ENCODE measurements at places on chromosomes 13 and 19. TPM values are rescaled to one million over a fixed set of nuclear protein-coding genes. Genes with fewer than 3 reads are reported as not detected.

CEACAM21 gene
- not detected for total RNA-seq

CRYL1 gene
- 11.3 TPM for total RNA-seq

GRCh38 chr13:39603424-39603947 is 493 bp upstream of the LHFPL6 start:
- peak; percentile 70 for DNase-seq

NALCN gene
- 3.6 TPM for total RNA-seq

DNA sequence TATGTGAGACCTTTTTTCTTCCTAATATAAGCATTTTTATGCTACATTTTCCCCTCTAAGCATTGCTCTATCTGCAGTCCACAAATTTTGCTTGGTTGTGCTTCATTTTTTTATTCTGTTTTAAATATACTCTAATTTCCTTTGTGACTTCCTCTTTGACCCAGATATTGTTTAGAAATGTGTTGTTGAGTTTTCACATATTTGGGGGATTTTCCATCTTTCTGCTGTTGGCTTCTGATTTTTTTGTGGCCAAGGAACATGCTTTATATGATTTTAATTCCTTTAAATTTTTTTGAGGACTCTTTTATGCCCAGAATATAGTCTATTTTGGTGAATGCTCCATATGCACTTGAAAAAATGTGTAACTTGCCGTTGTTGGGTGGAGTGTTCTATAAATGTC is 22.9 kb downstream of the UBAC2 start:
- no peak for DNase-seq

DNA sequence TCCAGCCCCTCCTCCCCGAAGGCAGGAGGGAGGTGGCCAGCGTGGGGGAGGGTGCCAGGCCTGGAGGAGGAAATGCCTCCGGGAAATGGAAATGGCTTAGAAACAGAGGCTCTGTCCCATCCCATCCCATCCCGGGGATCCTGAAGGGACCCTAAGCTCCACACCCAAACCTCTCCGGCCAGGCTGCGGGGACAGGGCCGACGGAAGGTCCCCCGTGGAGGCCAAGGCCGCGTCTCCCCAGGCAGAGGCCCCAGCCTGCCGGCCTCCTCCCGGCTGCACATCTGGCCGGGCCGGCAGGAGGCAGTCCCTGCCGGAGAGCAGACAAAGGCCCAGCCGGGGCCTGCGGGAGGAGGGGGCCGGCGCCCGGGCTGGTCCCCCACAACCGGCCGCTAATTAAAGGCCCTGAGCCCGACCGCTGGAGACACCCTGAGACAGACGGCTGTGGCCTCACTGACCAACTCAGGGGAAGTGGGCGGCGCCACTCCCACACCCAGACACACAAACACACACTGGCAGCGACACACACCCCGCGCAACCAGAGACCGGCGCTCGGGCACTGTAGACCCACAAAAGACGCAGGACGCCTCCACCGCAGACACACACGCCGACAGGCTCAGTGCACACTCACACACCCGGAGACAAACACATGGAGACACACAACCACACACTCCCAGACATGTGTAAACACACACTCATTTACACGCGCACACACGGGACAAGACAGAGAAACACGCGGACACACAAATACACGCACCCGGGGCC is 1.1 kb downstream of the ADAMTS10 start:
- peak; percentile 79 for DNase-seq

GRCh38 chr13:43295825-43296564 is 272.6 kb downstream of the DNAJC15 start:
- no peak for DNase-seq

DNAJB1 gene
- 82.5 TPM for total RNA-seq

DNA sequence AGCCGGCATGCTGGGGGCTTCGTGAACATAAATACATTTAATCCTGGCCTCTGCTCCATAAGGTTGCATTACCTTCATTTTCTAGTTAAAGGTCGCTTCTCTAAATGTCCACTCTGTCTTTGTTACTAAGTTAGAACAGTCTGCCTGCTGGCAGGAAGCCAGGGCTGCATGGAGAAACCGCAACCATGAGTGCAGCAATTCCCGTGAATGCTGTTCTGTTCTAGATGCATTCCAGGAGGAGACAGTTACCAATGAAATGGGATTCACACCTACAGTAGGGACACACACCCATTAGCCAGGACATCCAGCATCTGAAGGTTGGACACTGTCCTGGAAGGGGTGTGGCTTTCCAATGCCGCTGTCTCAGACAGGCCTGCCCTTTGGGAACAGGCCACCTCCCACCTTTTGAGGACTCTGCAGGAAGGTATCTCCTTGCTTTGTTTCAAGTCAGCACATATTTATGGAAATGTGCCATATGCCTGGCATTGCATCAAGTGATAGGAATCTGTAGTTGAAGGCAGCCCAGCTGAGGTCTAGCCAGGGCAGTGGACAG is 129.7 kb downstream of the SLC7A1 start:
- DNase-seq, result peak; percentile 65

- peak; percentile 55 for DNase-seq
Observed at GRCh38 chr13:27960362-27961226, 8.5 kb downstream of the CDX2 start.

GRCh38 chr13:43522788-43523187 is 264.0 kb downstream of the ENOX1 start:
- DNase-seq, result peak; percentile 56

DNA sequence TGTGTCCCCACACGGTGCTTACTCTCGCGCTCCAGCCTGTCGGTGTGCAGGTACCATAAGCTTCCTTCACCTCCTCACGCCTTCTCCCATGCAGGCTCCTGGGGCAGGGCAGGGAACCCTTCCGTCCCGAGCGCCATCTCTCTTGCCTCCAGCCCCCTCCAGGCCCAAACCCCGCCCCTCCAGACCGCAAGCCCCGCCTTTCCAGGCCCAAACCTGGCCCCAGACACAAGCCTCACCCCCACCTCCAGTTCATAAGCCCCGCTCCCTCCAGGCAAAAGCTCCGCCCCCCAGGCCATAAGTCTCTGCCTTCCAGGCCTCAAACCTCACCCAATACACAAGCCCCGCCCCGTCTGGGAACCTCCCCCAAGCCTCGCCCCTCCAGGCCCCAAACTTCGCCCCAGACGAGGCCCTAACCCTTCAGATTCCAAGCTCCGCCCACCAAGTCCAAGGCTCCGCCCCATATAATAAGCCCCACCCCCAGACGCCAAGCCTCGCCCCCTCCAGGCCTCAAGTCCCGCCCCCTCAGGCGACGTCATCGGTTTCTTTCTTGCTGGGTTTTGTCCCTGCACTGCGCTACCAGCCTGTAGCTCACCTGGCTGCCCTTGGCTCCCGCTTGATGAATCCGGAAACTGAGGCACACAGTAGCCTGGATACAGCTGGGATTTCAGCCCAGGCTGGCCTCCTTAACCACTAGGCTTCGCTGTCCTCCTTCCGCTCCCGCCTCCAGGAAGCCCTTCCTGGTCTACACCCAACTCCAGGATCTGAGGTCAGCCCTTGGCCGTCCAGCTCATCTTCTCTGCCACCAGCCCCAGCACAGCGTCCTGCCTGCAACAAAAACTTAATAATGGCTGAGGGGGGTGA is 16.1 kb downstream of the MKNK2 start:
- DNase-seq, result peak; percentile 70

- no peak for DNase-seq
Observed at GRCh38 chr13:99690426-99691174, 189.3 kb downstream of the TM9SF2 start.

DCT gene
- total RNA-seq, result not detected

- DNase-seq, result peak; percentile 53
Observed at GRCh38 chr13:40639221-40639681, 27.2 kb downstream of the FOXO1 start.

DNA sequence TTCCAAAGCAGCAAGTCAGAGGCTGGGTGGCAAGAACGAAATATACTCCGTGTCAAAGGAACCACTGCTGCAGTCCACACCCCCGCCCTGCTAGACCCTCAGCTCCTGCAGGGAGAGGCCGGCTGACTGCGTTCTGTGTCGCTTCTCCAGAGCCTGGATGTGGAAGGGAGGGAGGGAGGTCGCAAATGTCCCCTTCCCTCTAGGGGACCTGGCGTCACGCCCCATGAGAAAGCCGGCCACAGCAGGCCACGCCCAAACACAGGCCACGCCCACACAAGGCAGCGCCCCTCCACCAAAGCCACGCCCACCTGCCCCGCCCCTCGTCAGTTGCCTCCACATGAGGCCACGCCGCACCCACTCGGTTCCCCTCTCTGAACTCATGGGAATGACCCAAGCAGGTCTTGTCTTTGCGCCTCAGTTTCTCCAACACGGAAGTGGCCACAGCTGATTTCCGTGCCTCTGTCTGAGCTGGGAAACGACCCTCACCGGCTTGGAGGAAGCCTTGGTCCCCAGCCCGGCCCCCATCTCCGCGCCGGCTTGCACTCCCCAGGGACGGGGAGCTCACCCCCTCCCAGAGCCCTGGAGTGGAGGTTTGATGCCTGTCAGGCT is 38.4 kb upstream of the TCF3 start:
- peak; percentile 43 for DNase-seq

IL11 gene
- 12.8 TPM for total RNA-seq

GRCh38 chr13:113143466-113144254 is 14.8 kb upstream of the PROZ start:
- no peak for DNase-seq

MED4 gene
- 33.1 TPM for total RNA-seq

PROZ gene
- not detected for total RNA-seq

- no peak for DNase-seq
Observed at GRCh38 chr19:4933528-4933927, 24.2 kb downstream of the UHRF1 start.

DNA sequence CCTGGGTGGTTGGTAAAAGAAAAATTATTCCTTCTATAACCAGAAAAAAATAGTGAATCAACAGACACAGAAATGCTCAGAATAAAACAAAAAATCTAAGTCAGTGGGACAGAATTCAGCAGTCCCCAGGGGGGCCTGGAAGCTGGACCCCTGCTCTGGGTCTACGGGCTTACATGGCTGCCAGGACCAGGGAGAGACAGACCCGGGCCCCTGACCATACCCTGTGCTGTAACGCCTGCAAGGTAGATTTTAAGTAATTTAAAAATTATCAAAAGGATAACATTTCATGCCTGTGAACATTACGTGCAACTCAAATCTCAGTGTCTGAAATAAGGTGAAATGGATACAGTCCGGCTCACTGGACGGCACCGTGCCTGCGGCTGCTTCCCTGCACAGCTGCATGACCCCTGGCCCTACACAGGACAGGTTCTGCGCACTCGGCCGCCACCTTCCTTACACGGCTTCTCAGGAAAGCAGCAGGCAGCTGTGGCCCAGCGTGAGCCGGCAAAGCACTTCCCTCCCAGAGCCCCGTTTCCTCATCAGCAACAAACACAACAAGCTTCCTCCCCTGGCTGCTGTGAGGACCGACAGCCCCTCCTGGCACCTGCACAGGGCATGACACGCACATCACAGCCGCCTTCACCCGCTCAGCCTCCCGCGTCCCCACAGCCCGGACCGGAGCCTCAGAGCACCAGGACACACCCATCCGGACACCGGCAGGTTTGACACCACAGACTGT is 22.2 kb downstream of the RASA3 start:
- DNase-seq, result peak; percentile 42

DNA sequence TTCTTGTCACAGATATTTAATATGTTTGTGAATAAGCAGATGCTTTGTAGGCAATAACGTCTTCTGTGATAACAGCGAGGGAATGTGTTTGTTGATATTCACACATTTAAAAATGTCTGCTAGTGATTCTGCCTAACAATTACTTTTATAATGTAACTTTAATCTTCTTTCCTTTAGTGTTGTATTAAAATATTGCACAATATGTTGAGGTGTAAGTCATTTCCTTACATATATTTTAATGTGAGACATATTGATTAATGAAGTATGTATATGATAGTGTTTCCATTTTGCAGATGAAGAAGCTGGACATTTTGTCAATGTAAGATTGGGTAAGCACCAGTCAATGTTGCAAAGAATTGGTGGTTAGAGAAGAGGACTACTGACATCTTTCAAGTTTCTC is 324.4 kb downstream of the SLITRK1 start:
- DNase-seq, result no peak

GRCh38 chr13:112983428-112984196 is 14.6 kb downstream of the MCF2L start:
- DNase-seq, result no peak

GRCh38 chr19:18450021-18450930 is 12.3 kb upstream of the ISYNA1 start:
- DNase-seq, result no peak

GRCh38 chr13:98504029-98504351 is 72.9 kb downstream of the STK24 start:
- no peak for DNase-seq

DNA sequence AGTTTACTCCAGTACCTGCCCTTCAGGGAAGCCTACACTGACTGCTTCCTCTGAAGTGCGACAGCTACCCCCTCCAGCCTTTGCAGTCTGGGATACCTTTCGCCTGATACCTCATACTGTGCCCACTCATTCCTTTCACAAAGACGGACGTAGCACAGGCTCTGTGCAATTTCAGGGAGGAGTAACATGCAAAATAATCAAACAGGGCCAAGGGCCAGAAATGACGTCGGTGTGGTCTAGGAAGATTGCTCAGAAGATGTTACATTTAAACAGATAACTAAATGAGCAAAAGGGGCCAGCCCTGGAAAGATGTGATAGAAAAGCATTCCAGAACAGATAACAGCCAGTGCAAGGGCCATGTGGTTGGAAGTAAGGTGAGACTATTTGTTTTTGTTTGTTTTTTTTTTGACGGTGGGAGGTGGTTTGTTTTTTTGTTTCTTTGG is 6.6 kb upstream of the DDX39A start:
- DNase-seq, result peak; percentile 75

ADGRE1 gene
- total RNA-seq, result not detected

LGALS14 gene
- total RNA-seq, result not detected

DNA sequence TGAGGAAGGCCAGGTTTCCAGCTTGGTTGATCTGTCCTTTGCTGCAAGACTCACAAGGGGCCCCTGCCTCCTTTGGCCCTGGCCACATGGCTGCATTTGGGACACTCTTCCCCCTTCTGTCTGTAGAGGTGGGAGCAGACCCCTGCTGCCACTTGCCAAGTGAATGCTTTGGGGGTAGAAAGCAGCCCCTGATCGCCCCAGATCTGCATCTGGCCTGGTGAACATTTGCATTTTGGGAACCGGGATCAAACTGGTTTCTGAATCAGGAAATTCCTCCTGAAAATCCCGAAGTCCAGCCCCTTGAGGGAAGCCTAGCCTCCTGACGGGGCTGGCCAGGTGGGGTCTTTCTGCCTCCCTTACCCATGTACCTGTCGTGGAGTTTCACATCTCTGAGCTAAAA is 14.9 kb downstream of the DPF1 start:
- DNase-seq, result no peak

DNA sequence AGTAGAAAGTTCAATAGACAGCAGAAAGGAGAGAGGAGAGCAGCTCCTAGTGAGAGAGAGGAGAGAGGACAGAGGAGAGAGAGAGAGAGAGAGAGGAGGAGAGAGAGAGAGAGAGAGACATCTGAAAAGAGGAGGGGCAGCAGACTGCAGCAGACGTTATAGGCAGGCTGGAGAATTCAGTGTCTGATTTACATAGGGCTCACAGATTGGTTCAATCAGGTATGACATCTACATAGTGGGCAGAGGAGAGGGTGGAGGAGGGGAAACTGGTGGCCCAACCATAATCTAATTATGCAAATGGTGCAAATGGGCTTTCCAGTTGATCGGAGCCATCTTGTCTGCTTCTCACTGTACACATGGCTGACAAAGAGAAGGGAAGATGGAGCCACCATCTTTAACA is 221.3 kb upstream of the TRPC4 start:
- DNase-seq, result no peak

Data from GM23248 (cell line).